ENCODE measurements at places on chromosomes 13 and 19.

DNA sequence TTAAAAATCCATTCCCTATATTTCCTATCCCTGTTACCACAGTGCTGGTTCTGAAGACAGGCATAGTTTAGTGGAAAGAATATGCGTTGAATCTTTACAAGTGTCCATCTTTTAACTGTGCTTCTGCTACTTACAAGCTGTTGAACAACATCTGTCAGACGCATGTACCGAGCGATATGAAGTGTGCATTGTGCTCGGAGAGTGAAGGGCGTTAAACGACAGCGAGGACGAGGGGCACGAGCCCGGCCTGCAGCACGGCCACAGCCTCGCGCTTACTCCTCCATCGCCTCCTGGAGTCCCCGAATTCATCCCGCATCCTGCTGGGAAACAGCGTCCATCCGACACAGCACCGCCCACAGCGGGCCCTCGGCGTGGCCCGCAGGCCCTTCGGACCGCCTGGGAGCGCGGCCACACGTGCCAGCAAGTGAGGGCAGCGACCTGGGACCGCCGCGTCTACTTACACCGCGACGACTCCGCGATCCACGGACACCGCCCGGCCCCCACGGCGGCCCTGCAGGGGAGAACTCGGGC, 514 bp downstream of the PCID2 start:
- peaks cover 69% of the 10 kb centered on the region for H3K4me1 ChIP-seq
- peak overlapping the region; percentile 93 for H3K27ac ChIP-seq
- H3K36me3 ChIP-seq: no peaks in the 10 kb centered on the region
- no peak for DNase-seq

DNA sequence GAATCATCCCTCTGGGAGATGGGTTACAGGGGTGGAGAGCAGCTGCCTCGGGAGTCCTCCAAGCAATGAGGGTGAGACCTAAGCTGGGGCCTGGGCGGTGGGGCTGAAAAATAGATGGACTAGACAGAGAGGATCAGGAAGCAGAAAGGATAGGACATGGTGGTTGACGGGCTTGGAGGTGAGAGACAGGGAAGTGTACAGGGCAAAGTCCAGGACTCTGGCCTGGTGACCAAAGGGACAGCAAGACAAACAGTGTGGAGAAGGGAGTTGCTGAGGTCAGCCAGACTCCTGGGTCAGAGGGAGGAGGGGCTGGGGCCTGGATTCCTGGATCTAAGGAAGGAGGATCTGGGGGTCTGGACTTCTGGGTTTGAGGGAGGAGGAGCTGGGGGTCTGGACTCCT, 5.5 kb downstream of the PHLDB3 start:
- H3K4me1 ChIP-seq: peaks cover 10% of the 10 kb centered on the region
- H3K36me3 ChIP-seq: peaks cover 10% of the 10 kb centered on the region
- H3K27me3 ChIP-seq: no peaks in the 10 kb centered on the region
- H3K4me3 ChIP-seq: no peak overlapping the region
- H3K27ac ChIP-seq: no peak overlapping the region
- DNase-seq: no peak

- peak; percentile 83 for DNase-seq
- H3K36me3 ChIP-seq: peaks cover 12% of the 10 kb centered on the region
- H3K27ac ChIP-seq: peak overlapping the region; percentile 81
- peaks cover 51% of the 10 kb centered on the region for H3K4me1 ChIP-seq
- H3K4me3 ChIP-seq: peak overlapping the region; percentile 68
These were observed 519 bp downstream of the PTBP1 start for GRCh38 chr19:797528-798414.

DNA sequence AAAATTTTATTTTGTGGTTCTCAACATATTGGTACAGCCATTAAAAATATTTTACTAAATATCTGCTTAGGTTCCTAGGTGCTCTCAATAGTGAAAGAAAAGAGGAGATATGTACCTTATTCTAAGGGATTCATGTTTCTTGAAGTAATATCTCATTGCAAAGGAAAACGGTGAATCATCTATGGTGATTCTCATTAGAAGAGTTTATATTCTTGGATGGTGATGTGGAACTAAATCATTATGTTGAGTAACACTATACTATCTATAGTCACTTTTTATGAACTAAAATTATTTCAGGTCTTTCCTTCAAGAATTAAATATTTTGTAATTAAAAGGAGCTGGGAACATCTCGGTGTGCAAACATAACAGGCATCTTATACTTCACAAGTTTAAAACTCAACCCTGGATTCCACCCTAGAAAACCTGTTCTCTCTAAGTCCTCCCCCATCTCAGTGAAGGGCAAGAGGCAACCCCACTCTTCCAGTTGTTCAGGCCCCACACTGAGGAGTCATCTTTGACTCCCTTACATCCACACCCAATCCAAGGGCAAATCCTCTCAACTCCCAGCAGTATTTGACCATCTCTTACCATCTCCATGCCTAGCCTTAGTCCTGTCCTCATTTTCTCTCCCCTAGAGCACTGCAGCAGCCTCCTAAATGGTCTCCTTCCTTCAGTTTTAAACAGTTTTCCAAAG, 140.1 kb downstream of the RGCC start:
- H3K36me3 ChIP-seq: no peaks in the 10 kb centered on the region
- no peak overlapping the region for H3K4me3 ChIP-seq

- H3K27me3 ChIP-seq: no peaks in the 10 kb centered on the region
- peaks cover 13% of the 10 kb centered on the region for H3K4me1 ChIP-seq
- DNase-seq: no peak
- H3K4me3 ChIP-seq: no peak overlapping the region
These were observed 4.6 kb downstream of the TCF3 start for GRCh38 chr19:1647501-1648458.

- H3K4me1 ChIP-seq: no peaks in the 10 kb centered on the region
- H3K27ac ChIP-seq: no peak overlapping the region
- no peaks in the 10 kb centered on the region for H3K36me3 ChIP-seq
- no peak for DNase-seq
- H3K27me3 ChIP-seq: no peaks in the 10 kb centered on the region
These were observed 209.6 kb downstream of the VWA8 start for GRCh38 chr13:41751277-41751676.

DNA sequence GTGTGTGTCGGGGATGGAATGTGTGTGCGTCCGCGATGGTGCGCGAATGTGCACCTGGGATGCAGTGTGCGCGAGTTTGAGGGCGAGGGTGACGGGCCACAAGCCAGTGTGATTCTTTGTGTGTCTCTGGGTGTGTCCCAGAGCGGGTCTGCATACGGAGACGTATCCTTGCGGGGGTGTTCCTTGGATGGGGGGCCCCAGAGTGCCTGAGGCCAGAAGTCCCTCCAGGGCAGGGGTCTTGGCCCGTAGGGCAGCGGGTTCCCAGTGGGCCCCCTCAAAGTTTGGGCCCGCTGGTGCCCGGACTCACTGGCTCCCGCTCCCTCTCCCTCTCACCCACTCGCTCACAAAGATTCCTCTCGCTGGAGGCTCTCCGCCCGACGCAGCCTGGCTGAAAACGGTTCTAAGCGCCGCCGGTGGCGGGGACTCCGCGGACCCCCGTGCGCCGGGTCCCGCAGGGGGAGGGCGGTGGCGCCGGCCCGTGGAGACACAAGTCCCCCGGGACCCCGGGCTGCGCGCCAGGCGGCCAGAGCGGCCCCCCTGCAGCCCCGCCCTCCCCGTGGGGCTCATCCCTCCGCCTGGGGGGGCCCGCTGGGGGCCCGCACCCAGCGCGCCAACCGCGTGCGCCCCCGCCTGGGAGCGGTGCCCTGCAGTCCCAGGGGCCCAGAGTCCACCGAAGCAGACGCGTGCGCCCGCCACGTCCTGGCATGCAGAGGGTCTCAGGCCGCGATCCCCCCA, 886 bp downstream of the CRLF1 start:
- peaks cover 58% of the 10 kb centered on the region for H3K27me3 ChIP-seq
- H3K27ac ChIP-seq: no peak overlapping the region
- peaks cover 4% of the 10 kb centered on the region for H3K4me1 ChIP-seq
- no peaks in the 10 kb centered on the region for H3K36me3 ChIP-seq
- H3K4me3 ChIP-seq: no peak overlapping the region

DNA sequence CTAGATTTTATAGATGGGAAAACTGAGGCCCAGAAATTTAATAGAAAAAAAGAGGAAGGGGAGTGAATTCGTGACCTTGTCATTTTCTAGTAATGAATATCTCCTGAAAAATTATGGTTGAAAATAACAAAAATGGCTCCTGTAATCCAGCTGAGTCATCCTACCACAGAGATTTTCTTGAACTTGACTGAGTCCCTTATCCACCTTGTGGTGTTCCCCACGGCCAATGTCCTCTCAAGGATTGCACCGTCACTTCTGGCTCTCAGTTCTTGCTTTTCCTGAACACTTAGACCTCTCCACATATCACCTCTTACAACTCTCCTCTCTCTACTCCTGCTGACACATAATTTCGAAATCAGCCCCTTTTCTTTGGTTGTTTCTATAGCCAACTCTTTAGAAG, 1.2 kb upstream of the KATNAL1 start:
- peaks cover 13% of the 10 kb centered on the region for H3K4me1 ChIP-seq
- no peak overlapping the region for H3K4me3 ChIP-seq
- H3K27me3 ChIP-seq: no peaks in the 10 kb centered on the region
- H3K27ac ChIP-seq: peak overlapping the region; percentile 75
- DNase-seq: no peak

- H3K4me1 ChIP-seq: no peaks in the 10 kb centered on the region
- no peak for DNase-seq
- peaks cover 6% of the 10 kb centered on the region for H3K36me3 ChIP-seq
- no peak overlapping the region for H3K4me3 ChIP-seq
- H3K27me3 ChIP-seq: no peaks in the 10 kb centered on the region
These were observed 12.1 kb upstream of the EHD2 start for GRCh38 chr19:47700934-47701716.

GRCh38 chr13:29579094-29579493, 16.4 kb downstream of the SLC7A1 start:
- no peaks in the 10 kb centered on the region for H3K36me3 ChIP-seq
- no peak overlapping the region for H3K27ac ChIP-seq
- H3K4me1 ChIP-seq: peaks cover 7% of the 10 kb centered on the region

- DNase-seq: no peak
- no peak overlapping the region for H3K27ac ChIP-seq
- H3K36me3 ChIP-seq: no peaks in the 10 kb centered on the region
- no peak overlapping the region for H3K4me3 ChIP-seq
- H3K27me3 ChIP-seq: no peaks in the 10 kb centered on the region
These were observed 154.3 kb downstream of the LMO7 start for GRCh38 chr13:75790198-75790970.

DNA sequence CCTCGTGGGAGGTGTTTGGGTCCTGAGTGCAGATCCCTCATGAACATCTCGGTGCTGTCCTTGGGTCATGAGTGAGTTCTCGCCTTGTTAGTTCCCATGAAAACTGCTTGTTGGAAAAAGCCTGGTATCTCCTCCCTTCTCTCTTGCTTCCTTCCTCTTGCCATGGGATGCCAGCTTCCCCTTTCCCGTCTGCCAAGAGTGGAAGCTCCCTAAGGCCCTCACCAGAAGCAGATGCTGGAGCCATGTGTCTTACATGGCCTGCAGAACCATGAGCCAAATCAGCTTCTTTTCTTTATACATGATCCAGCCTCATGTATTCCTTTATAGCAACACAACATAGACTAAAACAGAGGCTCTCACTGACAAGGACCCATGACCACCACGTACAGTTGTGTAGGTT, 8.2 kb downstream of the ADGRE2 start:
- H3K27ac ChIP-seq: no peak overlapping the region
- H3K36me3 ChIP-seq: no peaks in the 10 kb centered on the region
- H3K4me3 ChIP-seq: no peak overlapping the region
- no peaks in the 10 kb centered on the region for H3K27me3 ChIP-seq

GRCh38 chr13:48808683-48809082, 155.0 kb downstream of the CYSLTR2 start:
- DNase-seq: no peak
- H3K4me1 ChIP-seq: peaks cover 19% of the 10 kb centered on the region
- no peaks in the 10 kb centered on the region for H3K27me3 ChIP-seq
- no peaks in the 10 kb centered on the region for H3K36me3 ChIP-seq

- H3K27me3 ChIP-seq: no peaks in the 10 kb centered on the region
- DNase-seq: no peak
- no peak overlapping the region for H3K4me3 ChIP-seq
- no peaks in the 10 kb centered on the region for H3K36me3 ChIP-seq
These were observed 6.7 kb upstream of the UBL3 start for GRCh38 chr13:29857085-29857484.

- no peak overlapping the region for H3K27ac ChIP-seq
- H3K4me1 ChIP-seq: no peaks in the 10 kb centered on the region
- no peak for DNase-seq
- no peak overlapping the region for H3K4me3 ChIP-seq
- H3K27me3 ChIP-seq: no peaks in the 10 kb centered on the region
These were observed 140.6 kb downstream of the ZIC5 start for GRCh38 chr13:99830931-99831330.

DNA sequence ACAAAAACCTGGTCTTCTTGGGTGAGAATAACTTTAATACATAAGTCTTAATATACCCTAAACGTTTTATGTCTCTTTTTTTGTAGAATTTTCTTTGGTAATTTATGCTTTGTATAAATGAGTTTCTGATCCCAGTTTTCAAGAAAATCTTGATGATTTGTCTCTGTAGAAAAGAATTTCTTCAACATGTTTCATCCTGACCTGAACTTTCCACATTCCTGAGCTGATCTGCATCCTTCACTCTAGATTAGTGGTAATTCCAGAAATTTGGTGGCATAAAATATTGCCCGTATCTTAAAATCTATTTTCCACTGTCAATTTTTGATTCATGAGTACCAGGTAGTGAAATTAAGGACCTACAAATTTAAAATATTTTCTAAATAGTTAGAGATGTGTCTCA, 16.3 kb downstream of the ZNF714 start:
- no peak overlapping the region for H3K4me3 ChIP-seq
- H3K36me3 ChIP-seq: no peaks in the 10 kb centered on the region
- DNase-seq: no peak
- no peaks in the 10 kb centered on the region for H3K27me3 ChIP-seq

DNA sequence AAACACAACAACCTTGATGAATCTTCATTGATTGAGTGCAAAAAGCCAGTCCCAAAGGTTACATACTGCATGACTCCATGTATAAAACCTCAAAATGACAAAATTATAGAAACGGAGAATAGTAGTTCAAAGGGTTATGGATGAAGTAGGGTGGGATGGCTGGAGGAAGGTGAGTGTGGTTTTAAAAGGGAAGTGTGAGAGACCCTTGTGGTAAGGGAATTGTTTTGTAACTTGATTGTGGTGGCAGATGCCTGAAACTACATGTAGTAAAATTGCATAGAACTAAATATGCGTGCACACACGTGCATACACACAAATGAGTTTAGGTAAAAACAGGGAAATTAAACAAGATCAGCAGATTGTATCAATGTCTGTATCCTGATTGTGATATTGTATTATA, 340.7 kb downstream of the MTUS2 start:
- no peaks in the 10 kb centered on the region for H3K27me3 ChIP-seq
- H3K4me1 ChIP-seq: no peaks in the 10 kb centered on the region
- H3K27ac ChIP-seq: no peak overlapping the region

GRCh38 chr19:40517248-40517647, 50.4 kb downstream of the SPTBN4 start:
- H3K4me3 ChIP-seq: no peak overlapping the region
- H3K4me1 ChIP-seq: no peaks in the 10 kb centered on the region
- H3K27me3 ChIP-seq: peaks cover 2% of the 10 kb centered on the region
- no peaks in the 10 kb centered on the region for H3K36me3 ChIP-seq
- H3K27ac ChIP-seq: no peak overlapping the region
- DNase-seq: no peak

Data from CD8-positive, alpha-beta memory T cell (primary cell).